ENCODE measurements at places on chromosomes 3 and 15. TPM values are rescaled to one million over a fixed set of nuclear protein-coding genes. Genes with fewer than 3 reads are reported as not detected.
A peak's percentile ranks its signal among the peaks of the same experiment; 100 is the strongest.

DNA sequence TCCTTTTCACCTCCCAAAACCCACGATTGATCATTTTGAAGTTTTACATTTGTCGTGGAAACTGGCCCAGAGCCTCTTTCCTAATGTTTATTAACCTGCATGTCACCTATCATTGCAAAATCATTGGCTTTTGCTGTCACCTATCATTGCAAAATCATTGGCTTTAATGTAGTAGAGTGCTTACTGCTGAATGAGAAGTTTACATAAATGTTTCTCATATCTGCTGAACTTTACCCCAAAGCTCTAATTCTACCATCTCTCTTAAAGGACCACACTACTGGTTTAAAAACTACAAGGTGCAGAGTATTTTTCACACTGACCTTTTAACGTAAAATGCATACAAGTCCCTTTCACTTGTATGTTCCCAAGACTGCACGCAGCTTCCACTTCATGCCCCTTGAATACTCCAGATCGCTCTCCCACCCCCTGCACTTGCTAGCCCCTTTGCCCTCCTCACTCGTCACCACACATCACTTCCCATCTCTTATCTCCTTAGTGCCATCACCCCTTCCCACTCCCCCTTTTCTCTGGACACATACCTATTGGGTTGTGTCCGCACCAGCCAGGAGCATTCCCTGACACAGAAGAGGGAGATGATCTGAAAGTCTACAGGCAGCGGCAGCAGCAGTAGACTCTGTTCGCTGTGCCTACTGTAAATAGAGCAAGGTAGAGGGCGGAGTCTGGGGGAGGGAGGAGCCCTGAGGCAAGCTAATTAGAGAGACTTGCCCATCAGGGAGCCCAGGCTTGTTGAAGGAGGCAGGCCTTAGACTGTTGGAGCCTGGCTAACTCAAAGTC is 30.2 kb upstream of the ATOSA start:
- no peaks in the 10 kb centered on the region for H3K4me1 ChIP-seq
- no peaks in the 10 kb centered on the region for H3K36me3 ChIP-seq
- no peak for DNase-seq

Gene FBXL22
- total RNA-seq: 150 TPM

- H3K36me3 ChIP-seq: no peaks in the 10 kb centered on the region
- H3K4me3 ChIP-seq: no peak overlapping the region
- DNase-seq: no peak
- H3K27me3 ChIP-seq: no peaks in the 10 kb centered on the region
- H3K4me1 ChIP-seq: peaks cover 2% of the 10 kb centered on the region
Measured at GRCh38 chr3:9878700-9879099, 1.4 kb downstream of the CIDEC start.

DNA sequence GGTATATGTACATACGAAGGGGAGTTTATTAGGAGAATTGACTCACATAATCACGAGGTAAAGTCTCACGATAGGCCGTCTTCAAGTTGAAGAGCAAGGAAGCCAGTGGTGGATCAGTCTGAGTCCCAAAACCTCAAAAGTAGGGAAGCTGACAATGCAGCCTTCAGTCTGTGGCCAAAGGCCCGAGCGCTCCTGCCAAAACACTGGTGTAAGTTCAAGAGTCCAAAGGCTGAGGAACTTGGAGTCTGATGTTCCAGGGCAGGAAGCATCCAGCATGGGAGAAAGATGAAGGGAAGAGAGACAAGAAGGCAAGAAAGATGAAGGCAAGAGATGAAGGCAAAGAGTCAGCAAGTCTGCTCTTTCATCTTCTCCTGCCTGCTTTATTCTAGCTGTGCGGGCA is 16.8 kb upstream of the LRRN1 start:
- no peaks in the 10 kb centered on the region for H3K27me3 ChIP-seq
- H3K4me3 ChIP-seq: no peak overlapping the region
- no peak overlapping the region for H3K27ac ChIP-seq
- H3K36me3 ChIP-seq: no peaks in the 10 kb centered on the region

GRCh38 chr3:189142527-189142926 is 29.2 kb upstream of the TPRG1 start:
- DNase-seq: no peak
- H3K27me3 ChIP-seq: no peaks in the 10 kb centered on the region
- H3K36me3 ChIP-seq: no peaks in the 10 kb centered on the region
- no peak overlapping the region for H3K4me3 ChIP-seq

DNA sequence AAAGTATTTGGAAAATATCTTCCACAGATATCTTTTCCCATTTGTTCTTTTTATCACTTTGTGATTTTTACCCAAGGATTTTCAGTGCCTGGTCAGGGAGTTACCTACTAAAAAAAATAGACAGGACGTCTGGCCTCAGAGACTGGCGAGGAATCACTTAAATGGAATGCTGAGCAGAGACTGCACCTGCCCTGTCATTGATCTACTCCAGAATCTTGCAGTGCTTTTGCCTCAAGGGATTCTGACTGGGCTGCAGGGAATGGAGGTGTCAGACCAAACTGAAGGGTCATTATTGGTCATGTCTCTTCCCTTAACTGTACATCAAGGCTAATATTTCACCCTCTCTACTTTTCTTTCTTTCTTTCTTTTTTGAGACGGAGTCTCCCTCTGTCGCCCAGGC is 12.1 kb upstream of the RYR3 start:
- DNase-seq: no peak
- no peaks in the 10 kb centered on the region for H3K27me3 ChIP-seq
- H3K27ac ChIP-seq: no peak overlapping the region
- no peaks in the 10 kb centered on the region for H3K36me3 ChIP-seq
- H3K4me3 ChIP-seq: no peak overlapping the region

GRCh38 chr3:51974963-51975851 is at the start of gene ABHD14A:
TSS of gene ABHD14A (plus strand) at chr3:51975064. CDS start at chr3:51975136, 72 bp downstream.
- no peaks in the 10 kb centered on the region for H3K36me3 ChIP-seq
- H3K27ac ChIP-seq: peak within 1 kb of the TSS; percentile 94
- H3K4me3 ChIP-seq: peak within 1 kb of the TSS; percentile 68
- H3K4me1 ChIP-seq: peaks cover 32% of the 10 kb centered on the region

Gene CHL1
- 86.7 TPM for total RNA-seq

Gene LSM3
- 16.5 TPM for total RNA-seq

Gene PLA2G4E
- not detected for total RNA-seq

Gene GABRR3
- total RNA-seq: not detected

Gene SH2D7
- not detected for total RNA-seq

DNA sequence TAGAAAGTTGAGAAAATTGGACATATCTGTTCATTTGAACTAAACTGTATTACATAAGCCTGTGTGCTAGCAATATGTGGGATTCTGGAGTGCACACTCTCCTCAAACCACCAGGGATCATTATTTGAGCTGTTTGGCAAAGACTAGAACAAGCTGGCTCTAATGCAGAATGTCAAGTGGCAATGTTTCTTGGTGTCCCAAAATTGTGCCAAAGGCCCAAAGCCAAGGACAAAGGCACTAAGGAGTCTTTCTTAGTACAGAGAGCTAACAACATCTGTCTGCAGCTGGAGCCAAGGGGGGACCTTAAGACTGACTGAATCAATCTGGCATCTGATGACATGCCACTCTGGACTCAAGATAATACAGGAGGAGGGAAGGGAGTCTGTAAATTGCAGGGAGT is 76.7 kb upstream of the STRIT1 start:
- no peaks in the 10 kb centered on the region for H3K4me1 ChIP-seq
- H3K27me3 ChIP-seq: no peaks in the 10 kb centered on the region
- H3K4me3 ChIP-seq: no peak overlapping the region
- H3K36me3 ChIP-seq: no peaks in the 10 kb centered on the region
- no peak overlapping the region for H3K27ac ChIP-seq

DNA sequence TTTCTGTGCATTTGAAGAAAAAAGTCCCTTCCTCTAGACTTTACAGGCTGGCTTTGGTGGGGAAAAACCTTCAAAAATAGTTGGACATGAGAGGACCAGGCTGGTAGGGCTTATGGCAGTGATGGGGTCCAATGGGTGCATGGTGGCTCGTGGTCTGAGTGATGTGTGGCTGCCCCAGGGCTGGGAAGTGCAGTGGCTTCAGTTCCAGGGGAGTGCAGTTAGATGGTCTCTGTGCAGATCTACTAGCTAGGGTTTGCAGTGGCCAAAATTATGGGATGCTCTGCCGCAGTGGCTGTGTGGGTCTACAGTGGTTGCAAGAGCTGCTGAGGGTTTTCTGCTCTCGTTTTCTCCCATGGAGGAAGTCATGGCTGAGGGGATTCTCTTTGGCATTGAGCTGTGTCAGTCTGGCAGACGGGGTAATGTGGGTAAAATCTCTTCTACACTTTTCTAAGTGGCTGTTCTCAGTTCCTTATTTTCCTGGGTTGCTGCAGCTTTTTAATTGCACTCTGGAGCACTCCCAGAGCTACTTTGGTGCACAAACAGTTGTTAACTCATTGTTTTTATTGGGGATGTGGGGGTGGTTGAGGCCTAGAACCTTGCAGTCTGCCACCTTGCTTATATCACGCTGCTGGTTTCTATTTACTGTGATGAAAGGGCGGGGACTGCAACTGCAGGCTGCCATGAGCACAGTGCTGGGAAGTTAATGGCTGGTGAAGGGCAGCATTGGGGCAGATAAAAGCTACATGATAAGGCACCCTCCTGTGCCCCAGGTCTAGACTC is 1324.6 kb downstream of the NSUN3 start:
- H3K36me3 ChIP-seq: no peaks in the 10 kb centered on the region
- H3K4me3 ChIP-seq: no peak overlapping the region

- no peak for DNase-seq
- H3K4me1 ChIP-seq: no peaks in the 10 kb centered on the region
- no peaks in the 10 kb centered on the region for H3K36me3 ChIP-seq
Measured at GRCh38 chr3:186118692-186119091, 9.8 kb upstream of the ETV5 start.

- H3K27ac ChIP-seq: peak overlapping the region; percentile 10
- H3K27me3 ChIP-seq: no peaks in the 10 kb centered on the region
- H3K36me3 ChIP-seq: no peaks in the 10 kb centered on the region
- peaks cover 6% of the 10 kb centered on the region for H3K4me1 ChIP-seq
Measured at GRCh38 chr3:86245360-86245759, 745.6 kb downstream of the VGLL3 start.

DNA sequence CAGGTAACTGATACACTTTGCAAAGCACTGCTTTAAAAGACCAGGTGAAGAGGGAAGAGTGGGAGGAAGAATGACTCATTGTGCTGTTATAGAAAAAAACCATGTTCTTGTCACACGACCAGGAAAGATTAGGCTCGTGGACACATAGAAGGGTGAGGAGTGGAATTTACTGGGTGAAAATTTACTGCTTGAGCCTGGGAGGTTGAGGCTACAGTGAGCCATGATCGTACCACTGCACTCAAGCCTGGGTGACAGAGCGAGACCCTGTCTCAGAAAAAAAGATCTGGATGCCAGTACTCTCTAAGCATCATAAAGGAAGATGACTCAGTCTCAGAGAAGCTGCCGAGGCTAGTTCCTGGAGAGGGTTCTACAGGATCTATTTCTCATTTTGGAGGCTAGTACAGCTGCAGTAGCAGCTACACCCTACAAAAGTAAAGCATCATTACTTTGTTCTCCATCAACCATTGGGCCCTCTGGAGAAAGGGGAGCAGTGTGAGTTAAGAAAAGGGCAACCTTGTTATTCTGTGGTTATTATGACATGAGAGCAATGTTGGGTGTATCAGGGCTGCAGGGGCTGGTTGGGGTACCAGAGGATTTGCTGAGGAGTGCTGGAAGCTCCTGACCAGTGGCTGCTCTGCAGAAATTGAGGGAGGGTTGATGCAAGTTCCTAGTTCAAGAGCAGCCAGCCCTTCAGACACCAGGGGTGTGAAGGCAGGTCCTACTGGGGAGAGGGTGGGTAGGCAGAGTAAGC is 75.4 kb downstream of the CMTM8 start:
- H3K4me3 ChIP-seq: no peak overlapping the region
- no peaks in the 10 kb centered on the region for H3K36me3 ChIP-seq
- H3K27me3 ChIP-seq: no peaks in the 10 kb centered on the region
- no peaks in the 10 kb centered on the region for H3K4me1 ChIP-seq
- H3K27ac ChIP-seq: no peak overlapping the region
- no peak for DNase-seq

Gene MUSTN1
- 9.3 TPM for total RNA-seq

Gene MITF
- 65.4 TPM for total RNA-seq

DNA sequence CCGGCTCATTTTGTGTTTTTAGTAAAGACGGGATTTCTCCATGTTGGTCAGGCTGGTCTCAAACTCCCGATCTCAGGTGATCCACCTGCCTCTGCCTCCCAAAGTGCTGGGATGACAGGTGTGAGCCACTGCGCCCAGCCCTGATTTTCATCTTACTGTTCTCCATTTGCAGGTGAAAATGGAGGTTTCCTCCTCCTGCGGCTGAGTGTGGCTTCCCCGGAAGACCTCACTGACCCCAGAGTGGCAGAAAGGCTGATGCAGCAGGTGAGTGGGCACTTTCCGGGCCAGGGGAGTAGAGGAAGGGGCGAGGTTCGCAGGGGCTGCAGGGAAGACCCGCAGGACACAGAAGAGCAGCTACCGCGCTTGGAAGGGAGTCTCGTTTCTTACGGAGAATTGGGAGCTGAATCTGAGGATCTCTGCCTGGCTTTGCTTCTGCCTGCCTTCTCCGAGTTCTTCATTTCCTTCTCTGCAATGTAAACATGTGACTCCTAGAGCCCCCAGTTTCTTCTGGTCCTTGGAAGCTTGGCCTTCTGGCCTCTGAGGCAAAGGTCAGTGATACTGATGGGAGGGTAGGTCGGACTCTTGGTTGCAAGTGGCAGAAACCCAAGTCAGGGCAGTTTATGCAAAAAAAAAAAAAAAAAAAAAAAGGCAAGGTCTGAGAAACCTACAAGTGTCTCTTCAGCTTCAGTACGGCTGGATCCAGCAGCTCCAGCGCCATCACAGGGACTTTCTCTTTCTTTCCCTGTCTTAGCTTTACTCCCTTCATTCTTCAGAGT is 8.9 kb downstream of the MUC20 start:
- H3K4me1 ChIP-seq: no peaks in the 10 kb centered on the region
- H3K36me3 ChIP-seq: no peaks in the 10 kb centered on the region
- peak; percentile 50 for DNase-seq
- no peak overlapping the region for H3K27ac ChIP-seq

GRCh38 chr3:72186400-72186855 is 401.5 kb upstream of the PROK2 start:
- DNase-seq: no peak
- H3K27ac ChIP-seq: no peak overlapping the region
- H3K36me3 ChIP-seq: no peaks in the 10 kb centered on the region
- no peak overlapping the region for H3K4me3 ChIP-seq
- no peaks in the 10 kb centered on the region for H3K27me3 ChIP-seq
- H3K4me1 ChIP-seq: no peaks in the 10 kb centered on the region

DNA sequence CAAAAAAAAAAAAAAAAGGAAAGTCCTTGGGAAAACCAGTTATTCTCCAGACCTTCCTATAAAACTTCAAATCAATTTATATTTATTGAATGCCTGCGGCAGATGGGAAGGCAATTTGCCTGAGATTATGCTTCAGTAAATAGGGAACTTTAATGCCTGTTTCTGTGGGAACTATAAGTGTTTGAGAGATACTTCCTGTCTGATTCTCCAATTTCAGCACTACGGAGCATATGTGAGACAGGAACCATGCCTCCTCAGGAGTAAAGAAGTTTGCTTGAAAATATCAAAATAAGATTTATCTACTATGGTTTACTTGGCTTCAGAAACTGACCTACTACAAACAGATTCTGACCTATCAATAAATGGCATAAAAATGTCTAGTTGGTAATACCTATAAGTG is 135.5 kb downstream of the CBLB start:
- H3K27me3 ChIP-seq: no peaks in the 10 kb centered on the region
- no peaks in the 10 kb centered on the region for H3K36me3 ChIP-seq
- no peak overlapping the region for H3K27ac ChIP-seq

Gene PPARG
- total RNA-seq: 10.2 TPM
